RKO (cell line): ENCODE measurements at places on chromosomes 2 and 18.

- no peak for DNase-seq
Observed at GRCh38 chr2:217993817-217994463, 8.9 kb downstream of the TNS1 start.

GRCh38 chr2:12754643-12755042, 37.9 kb downstream of the TRIB2 start:
- no peak for DNase-seq

GRCh38 chr2:238710787-238711186, 137.1 kb upstream of the TWIST2 start:
- DNase-seq, result no peak

GRCh38 chr18:34818064-34818463, 108.0 kb downstream of the DTNA start:
- DNase-seq, result no peak

DNA sequence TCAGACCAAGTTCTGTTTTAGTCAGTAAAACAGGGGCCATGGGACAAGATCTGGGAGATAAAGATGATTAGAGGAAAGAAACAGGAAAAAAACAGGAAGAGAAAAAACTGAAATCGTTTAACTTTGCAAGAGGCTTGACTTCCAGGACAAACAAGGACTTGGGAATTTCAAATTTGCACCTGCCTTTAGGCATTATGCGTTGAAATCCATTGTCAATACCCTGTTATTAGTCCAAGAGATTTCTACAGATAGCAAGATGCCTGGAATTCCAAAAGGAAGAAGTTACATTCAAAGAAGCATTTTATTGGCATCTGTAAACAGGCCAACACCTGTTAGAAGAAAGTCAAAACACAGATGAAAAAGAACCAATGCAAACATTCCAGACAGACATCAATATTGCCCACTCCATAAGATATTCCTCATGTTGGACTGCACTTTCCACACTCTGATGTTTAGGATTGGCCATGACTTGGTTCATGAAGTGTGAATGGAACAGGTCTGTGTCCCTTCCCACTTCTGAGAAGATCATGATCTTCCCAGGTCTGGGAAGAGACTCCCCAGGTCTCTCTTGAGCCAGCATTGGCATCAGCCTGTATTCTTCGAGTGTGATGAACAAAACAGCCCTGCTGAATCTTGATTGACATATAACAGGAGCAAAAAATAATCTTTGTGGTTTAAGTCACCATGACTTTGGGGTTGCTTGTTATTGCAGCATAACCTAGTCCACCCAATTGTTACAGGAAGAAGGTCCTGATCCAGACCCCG, 181.4 kb upstream of the FN1 start:
- DNase-seq, result no peak

DNA sequence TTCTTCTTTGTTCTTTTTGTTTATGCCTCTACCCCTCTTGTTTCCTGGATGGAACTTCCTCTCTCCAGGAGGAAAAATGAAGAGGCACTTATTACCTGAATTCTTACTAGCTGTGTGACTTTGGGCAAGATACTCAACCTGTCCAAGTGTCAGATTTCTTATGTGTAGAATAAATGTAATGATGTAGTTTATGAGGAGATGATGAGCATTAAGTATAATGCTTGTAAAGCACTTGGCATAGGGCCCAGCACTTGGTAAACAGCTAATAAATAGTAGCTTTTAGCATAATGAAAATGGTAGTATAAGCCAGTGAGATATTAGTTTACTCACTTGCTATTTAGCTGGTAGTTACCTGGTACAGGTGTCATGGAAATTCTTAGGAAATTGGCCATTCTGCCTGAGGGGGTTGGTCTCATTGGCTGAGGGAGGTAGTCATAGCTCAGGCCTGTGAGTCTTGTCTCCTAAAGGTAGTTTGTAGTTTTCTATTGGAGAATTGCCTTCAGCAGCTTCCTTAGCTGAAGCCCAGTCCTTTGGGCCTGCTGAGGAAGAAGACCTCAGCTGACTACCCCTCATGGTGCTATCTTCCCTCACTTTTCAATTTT, 133.4 kb upstream of the NABP1 start:
- DNase-seq, result no peak

- DNase-seq, result no peak
Observed at GRCh38 chr2:43387092-43388062, 161.0 kb upstream of the ZFP36L2 start.

GRCh38 chr2:70029814-70030409, 57.4 kb upstream of the PCBP1 start:
- no peak for DNase-seq

DNA sequence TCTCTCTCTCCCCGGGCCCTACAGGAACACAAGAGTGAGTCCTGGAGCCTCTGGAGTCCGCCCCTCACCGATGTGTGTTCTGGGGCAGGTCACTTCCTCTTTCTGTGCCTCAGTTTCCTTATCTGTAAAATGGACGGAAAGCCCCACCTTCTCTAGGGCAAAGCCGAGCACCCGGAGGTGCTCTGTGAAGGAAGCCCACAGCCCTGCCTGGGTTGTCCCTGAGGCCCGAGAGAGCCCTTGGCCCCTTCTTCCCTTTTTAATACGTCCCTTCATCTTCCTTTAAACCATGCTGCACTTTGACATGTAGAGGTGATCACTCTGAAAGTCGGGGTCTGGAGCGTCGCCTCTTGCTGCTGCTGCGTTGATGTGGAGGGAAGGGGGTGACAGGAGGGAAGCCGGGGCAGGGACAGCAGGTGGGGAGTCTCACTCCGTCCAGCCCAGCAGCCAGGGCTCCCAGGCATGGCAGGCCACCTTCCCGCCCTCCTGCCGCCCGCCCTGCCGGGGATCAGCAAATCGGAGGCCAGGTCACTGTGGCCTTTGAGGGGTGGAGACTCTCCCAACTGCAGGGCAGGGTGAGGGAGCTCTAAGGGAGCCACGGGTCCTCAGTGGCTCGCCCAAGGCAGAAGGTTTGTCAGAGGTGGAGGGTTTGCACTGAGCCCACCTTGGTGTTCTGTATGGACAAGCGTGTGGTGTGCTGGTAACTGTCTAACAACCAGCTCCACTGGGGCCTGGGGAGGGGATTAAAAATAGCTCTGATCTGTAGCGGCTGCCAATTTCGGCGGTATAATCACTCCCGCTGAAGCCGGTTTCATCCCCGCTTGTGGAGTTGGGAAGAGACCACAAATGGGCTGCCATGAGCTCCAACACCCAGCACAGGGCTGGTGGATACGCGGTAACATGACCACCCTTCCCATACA, 135.9 kb upstream of the ID2 start:
- DNase-seq, result no peak

DNA sequence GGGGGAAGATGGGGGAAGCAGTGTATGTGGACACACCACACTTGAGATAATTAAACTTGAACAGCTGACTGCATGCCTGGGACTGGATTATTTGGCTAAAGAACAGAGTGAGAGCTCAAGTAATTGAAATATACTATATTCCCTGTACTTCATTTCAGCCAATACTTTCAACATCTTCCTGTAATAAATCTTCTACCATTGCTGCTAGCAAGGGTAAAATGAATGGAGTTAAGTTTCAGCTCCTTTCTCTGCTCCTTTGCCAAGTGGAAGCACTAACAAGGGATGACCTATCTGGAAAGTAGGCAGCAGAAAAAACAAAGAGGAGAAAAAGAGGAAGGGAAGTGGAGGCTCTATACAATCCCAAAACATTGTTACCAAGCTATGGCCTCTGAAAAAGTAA, 50.9 kb downstream of the MMADHC start:
- DNase-seq, result no peak

DNA sequence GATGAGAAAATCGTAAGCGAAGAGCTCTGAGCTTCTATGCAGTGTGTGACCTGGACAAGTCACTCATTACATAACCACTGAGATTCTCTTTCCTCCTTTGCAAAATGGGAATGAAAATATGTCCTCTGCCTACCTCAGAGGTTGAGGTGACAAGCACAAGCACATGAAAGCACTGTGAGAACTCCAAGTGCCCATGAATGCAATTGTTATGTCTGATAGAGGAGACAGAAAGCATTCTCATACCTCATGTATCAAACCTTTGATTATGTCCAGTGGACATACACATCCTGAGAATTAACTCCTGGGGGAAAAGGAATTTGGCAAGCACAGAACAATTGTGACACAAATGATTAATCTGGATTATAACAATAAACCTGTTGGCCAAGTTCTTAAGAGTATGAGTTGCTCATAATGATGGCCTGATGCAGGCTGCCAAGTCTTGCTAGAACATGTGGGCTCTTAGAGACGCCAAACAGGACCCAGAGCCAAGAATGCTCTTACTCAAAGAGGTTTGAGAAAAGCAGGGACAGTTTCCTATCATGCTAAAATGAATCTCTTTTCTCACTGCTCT, 8.5 kb upstream of the RMDN2 start:
- DNase-seq, result no peak

DNA sequence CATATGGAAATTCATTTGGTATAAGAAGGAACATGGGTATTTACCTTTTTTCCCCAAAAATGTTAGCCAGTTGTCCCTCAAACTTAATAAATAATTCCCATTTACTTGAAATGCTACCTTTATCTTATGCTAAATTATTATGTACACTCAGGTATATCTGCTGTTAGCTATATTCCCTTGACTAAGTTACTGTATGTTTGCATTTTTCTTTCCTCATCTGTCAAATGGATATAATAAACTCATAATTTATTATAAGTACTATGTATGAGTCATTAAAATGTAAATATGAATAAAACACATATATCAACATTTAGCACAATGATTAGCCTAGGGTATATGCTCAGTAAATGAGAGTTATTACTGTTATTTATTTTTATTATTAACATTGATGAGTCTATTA, 117.4 kb downstream of the PMS1 start:
- no peak for DNase-seq

GRCh38 chr18:10414293-10414842, 40.1 kb upstream of the APCDD1 start:
- DNase-seq, result no peak

- DNase-seq, result no peak
Observed at GRCh38 chr2:240351826-240352426, 83.5 kb upstream of the GPC1 start.

GRCh38 chr2:163081754-163082153, 243.2 kb upstream of the KCNH7 start:
- no peak for DNase-seq

DNA sequence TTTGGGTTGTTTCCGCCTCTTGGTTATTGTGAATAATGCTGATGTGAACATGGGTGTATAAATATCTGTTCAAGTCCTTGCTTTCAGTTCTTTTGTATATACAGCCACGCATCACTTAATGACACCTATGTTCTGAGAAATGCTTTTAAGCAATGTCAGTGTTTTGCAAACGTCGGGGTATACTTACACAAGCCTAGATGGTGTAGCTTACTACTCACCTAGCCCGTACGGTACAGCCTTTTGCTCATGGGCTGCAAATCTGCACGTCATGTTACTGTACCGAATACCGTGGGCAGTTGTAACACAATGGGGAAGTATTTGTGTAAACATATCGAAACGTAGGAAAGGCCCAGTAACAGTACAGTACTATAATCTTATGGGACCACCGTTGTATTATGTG, 12.4 kb downstream of the RALB start:
- no peak for DNase-seq

DNA sequence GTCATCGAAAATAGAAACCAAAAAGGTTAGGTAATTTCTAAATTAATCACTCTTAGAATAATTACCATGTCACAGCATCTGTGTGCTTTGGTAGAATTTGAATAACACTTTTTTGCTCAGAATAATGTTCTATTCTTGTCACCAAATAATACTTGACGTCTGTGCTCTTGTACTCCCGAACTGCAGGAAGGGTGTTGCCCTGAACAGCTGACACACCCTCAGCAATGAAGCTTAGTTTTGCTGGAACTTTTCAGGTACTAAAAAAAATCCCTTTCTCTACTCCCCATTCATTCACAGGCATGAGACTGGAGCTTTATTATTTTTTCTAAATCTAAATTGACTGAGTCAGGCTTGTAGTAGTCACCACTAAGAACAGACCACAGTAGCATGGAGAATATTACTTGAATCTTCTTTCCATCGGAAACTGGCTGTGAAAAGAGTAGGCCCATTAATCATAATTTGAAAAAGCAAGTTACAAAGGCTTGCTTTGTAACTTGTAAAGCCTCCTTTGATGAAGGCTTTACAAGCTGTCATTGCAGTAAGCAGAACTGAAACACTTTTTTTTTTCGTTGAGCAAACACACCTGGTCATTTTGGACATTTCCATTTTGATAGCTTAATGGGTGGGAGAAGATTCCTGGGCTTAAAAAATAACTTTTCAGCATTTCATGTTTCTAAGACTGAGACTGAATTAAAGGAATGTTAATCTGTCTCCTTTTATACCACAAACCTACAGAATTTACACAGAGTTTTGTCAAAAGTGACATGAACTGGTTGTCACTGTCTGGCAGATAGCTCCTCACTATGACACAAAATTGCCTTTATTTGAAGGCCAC, 70.3 kb upstream of the PELI1 start:
- no peak for DNase-seq

- no peak for DNase-seq
Observed at GRCh38 chr2:105405291-105405690, 6.4 kb upstream of the FHL2 start.

DNA sequence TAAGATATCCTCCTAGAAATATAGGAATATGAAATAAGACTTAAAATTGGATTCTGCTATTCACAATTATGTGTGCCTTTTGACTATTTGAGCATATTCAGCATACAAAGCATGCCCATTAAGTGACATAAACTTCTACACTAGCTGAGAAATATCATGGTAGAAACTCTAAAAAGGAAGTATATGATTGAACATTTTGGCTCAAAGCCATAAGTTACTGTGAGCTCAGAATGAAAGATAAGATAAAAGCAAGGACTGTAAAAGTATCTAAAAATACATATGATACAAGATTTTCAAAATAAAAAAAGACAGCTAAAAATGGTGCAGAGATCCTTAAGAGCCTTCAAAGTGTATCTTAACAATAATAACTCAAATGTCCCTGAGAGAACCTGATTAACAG, 340.5 kb upstream of the SLC39A10 start:
- DNase-seq, result no peak

GRCh38 chr2:224849264-224849663, 133.1 kb upstream of the CCDC195 start:
- DNase-seq, result no peak

DNA sequence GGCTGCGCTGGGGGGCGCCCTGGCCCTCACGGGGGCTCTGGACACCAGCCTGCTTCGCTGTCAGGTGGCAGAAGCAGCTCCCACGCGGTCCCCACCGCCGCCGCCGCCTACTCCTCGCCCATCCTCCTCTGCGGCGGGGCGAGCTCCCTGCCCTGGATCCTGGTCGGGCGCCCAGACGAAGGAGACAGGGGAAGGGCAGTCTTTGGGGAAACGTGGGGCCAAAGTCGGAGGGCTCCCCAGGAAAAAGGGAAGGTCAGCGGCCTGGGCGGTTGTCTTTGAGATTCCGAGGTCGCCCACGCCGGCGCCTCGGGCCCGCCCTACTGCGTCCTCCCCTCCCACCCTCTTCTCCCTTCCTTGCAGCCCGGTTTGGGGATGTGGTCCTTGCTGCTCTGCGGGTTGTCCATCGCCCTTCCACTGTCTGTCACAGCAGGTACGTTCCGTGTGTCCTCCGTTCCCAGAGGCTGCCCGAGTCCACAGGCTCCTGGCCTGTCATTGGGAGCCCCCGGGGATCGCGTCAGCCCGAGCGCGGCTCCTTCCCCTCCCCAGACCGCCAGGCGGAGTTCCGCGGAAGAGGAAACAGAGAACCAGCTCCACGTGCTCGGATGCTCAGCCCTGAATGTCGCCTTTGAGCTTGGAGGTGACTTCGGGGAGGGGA, 800 bp downstream of the IL1RL2 start:
- DNase-seq, result no peak

GRCh38 chr2:224449212-224450147, 47.6 kb upstream of the FAM124B start:
- peak; percentile 36 for DNase-seq
